Stimulated activated CD4-positive, alpha-beta T cell treated with anti-CD3 and anti-CD28 coated beads, Interleukin-12 subunit alpha, Interleukin-12 subunit beta, amount 100 ng/mL, for 4 hours (primary cell): ENCODE measurements at places on chromosomes 6 and 20.

DNA sequence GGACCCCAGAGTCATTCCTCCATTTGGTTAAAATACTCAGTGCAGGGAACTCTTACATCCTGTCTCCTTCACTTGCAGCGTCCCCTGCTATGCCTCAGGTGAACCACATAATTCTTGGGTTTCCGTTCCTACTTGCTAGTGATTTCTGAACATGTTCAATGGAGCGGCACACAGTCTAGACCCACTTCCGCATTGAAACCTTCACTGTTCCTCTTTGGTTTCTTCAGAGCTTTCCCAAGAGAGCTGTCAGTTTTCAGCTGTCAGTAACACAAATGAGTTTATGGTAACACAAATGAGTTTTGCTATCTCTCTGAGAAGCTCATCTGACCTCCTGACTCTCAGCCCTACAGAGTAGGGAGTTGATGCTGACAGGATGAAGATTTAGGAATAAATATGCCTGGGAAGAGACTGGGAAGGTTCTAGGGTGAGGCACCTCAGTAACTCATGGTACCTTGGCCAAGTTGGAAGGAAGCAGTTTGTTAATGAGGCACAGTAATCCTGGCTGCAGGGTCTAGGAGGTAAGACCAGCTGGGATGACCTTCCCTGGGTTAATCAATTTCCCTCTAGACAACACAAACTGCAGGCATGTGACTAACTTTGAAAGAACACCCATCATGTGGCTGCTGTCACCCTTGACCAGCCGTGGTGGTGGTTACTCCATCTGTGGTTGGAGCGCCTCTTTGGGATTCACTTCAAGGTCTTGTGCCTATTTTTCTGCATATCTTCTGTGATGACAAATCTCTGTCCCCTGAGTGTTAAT lies 5.4 kb downstream of the SYS1 start:
- no peak for DNase-seq

GRCh38 chr6:139834232-139834631 lies 459.8 kb upstream of the CITED2 start:
- no peak for DNase-seq

DNA sequence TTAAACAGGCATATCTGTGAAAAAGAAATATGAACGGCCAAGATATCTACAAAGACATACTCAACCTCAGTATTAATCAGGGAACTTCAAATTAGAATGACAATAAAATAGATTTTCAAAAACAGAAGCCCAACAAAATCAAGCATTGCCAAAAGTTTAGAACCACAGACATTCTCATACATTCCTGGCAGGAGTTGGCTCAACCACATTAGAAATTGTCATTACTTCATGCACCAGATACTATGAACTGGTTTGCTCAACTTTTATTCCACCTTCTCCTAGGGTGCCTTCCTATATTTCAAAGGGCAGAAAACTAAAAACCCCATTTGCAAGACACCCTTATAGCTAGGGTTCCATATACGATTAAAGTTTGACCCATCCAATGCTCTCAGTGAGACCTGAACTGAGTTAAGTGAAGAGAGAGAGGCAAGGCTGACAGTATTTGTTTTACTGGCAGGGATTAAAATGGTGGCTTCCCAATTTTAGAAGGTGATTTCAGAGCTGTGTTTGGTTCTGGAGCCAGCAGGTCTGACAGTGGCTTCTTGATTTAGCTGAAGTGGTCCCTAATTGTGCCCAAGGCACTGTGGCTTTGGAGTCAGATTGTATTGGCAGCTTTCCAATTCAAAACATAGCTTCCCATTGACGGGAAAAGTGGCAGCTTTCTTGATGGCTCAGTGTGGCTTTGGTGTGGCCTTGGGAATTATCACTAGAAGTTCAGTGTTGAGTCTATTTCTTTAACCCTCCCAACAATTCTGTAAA lies 77.1 kb upstream of the CDYL start:
- no peak for DNase-seq

DNA sequence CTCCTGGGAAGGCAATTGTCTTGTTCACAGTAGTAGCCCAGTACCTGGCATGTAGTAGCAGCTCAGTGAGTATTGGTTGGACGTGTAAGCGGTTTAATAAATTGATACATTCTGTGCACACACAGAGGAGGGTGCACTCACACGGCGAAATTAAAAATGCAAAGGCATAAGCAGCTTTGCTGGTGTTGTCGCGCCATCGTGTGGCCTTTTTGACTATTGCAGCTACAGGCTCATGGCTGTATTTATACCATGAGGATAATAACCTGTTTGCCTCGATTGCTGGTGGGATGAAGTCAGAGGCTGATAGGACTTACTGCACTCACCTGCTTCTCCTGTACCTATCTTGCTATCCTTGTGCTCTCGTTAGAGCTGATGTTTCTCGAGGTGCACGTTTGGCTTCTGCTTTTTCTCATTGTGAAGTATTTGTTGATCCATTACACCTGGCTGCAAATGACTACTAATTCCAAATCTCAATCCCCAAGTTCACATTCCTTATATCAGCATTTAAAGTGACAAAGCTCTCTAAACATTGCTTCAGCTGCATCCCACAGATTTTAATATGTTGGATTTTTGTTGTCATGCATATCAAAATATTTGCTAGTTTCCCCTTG lies 61.5 kb downstream of the TBXT start:
- DNase-seq = peak; percentile 63

DNA sequence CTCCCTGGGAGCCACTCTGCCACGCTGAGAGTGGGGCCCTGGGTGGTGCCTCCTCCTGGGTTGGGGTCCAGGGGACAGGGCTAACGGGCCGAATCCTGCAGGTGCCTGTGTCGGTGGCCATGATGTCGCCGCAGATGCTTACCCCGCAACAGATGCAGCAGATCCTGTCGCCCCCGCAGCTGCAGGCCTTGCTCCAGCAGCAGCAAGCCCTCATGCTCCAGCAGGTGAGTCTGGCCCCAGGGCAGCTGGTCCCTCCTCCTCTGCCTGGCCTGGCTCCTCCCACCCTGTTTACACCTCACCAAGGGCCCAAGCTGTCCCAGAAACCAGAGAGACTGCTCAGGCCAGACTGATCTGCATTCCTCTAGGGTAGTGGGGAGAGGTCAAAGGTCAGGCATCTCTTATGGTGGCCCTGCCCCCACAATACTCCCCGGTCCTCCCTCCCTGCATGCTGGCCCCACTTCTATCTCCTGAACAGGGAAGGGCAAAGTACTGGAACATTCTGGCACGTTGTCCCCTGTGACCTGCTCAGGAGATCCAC lies 38.6 kb downstream of the FOXP4 start:
- no peak for DNase-seq
